Mesothelial cell of epicardium (in vitro differentiated cells): ENCODE measurements at places on chromosomes 4 and X.

GRCh38 chrX:29560065-29560464, 655.3 kb upstream of the MAGEB2 start:
- no peak for DNase-seq
- no peaks in the 10 kb centered on the region for H3K4me1 ChIP-seq
- no peak overlapping the region for H3K4me3 ChIP-seq
- no peak overlapping the region for H3K27ac ChIP-seq

DNA sequence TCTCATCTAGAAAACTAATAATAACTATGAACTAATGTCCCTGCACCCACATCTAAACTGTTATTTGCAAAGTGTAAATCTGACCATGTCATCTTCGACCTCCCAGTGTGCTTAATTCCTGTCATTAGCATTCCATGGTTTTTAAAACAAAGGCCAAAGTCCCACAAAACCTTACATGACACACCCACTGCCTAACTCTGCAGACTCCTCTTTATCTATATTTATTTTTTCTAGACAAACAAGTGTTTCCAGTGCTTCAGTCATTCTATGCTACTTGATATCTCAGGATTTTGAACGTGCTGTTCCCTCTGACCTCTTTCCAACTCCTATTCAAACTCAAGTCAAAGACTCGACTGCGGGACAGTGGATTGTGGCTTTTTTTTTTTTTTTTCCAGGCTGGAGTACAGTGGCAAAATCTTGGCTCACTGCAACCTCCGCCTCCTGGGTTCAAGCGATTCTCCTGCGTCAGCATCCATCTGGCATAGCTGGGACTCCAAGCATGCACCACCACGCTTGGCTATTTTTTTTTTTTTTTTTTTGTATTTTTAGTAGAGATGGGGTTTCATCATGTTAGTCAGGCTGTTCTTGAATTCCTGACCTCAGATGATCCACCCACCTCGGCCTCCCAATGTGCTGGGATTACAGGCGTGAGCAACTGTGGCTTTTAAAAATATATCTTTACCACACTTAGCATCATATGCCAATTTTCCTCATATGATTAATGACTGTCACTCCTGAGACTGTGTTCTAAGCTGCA, 1511.0 kb downstream of the ARAP2 start:
- H3K36me3 ChIP-seq, result no peaks in the 10 kb centered on the region
- H3K4me3 ChIP-seq, result no peak overlapping the region
- no peak for DNase-seq
- no peaks in the 10 kb centered on the region for H3K27me3 ChIP-seq

GRCh38 chr4:11471618-11472017, 42.9 kb upstream of the HS3ST1 start:
- H3K27me3 ChIP-seq, result no peaks in the 10 kb centered on the region
- peaks cover 17% of the 10 kb centered on the region for H3K4me1 ChIP-seq
- no peak for DNase-seq
- no peak overlapping the region for H3K4me3 ChIP-seq
- no peak overlapping the region for H3K27ac ChIP-seq

DNA sequence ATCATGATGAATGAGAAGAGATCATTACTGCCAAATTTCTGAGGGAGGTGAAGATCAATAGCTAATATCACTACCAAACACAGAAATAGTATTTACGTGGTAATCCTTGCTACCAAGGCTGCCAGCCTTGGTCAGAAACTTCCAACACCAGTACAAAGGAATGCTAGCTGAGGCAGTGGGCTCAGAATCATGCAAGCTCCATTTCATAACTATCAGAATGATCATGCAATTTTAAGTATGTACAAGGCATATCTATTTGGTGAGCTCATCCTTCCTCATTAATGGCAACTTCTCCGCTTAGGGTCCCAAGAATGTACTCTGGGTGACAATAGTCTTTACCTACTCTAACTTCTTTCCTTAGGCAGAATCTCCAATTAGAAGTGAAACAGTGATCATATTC, 135.0 kb downstream of the GPC3 start:
- DNase-seq, result no peak
- H3K27me3 ChIP-seq, result no peaks in the 10 kb centered on the region
- H3K27ac ChIP-seq, result peak overlapping the region; percentile 35

GRCh38 chr4:155952501-155952901, 1.2 kb downstream of the CTSO start:
- H3K4me3 ChIP-seq, result peak overlapping the region; percentile 22
- peak overlapping the region; percentile 70 for H3K27ac ChIP-seq
- H3K4me1 ChIP-seq, result peaks cover 16% of the 10 kb centered on the region
- no peaks in the 10 kb centered on the region for H3K27me3 ChIP-seq

DNA sequence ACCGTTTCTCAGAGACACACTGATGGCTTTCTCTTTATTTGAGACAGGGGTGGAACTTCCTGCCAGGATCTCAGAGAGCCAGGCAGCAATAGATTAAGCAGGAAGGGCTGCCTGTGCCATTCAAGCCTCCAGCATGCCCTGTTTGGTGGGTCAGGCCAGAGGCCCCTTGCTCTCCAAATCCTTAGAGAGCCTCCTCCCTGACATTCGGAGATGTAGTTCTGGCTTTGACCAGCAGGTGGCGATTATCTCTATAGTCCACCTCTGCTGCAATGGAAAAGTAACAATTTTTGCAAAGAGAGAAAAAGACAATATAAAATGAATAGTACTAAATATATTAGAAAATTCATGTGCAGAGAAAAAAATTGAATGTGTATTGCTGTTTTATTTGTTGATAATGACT, 93.9 kb downstream of the NXF2B start:
- H3K4me1 ChIP-seq, result no peaks in the 10 kb centered on the region
- H3K27ac ChIP-seq, result no peak overlapping the region
- H3K27me3 ChIP-seq, result no peaks in the 10 kb centered on the region
- DNase-seq, result no peak
- H3K36me3 ChIP-seq, result no peaks in the 10 kb centered on the region
- H3K4me3 ChIP-seq, result no peak overlapping the region

GRCh38 chr4:74056858-74057562, 18.5 kb upstream of the CXCL3 start:
- H3K27me3 ChIP-seq, result no peaks in the 10 kb centered on the region
- no peak overlapping the region for H3K27ac ChIP-seq
- H3K4me1 ChIP-seq, result no peaks in the 10 kb centered on the region
- no peak for DNase-seq

DNA sequence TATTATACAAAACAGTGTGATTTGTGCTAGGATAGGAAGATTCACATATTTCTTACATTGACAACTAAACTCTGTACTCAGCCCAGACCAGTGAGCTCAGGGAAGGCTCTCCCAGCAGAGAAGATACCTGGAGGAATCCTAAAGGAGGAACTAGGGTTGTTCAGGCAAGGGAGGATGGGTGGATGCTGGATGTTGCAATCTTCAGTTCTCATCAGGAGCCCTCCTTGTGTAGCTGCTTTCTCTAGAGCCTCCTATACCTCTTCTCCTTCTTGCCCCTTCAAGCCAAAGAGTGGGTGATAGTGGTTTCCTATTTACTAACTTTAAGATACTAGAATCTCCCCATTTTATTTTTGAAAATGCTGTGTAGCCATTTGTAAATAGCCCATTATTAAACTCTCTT, 117.3 kb downstream of the NKX6-1 start:
- no peak overlapping the region for H3K4me3 ChIP-seq

GRCh38 chr4:155190099-155190498, 18.3 kb upstream of the NPY2R start:
- no peak overlapping the region for H3K27ac ChIP-seq
